Placental epithelial cell (primary cell): ENCODE measurements at places on chromosomes 3 and 15. TPM values are rescaled to one million over a fixed set of nuclear protein-coding genes. Genes with fewer than 3 reads are reported as not detected.

C3orf22 gene
- not detected in 2 replicates for total RNA-seq

SEMA6D gene
- total RNA-seq, result 21.1 and 37.7 TPM in 2 replicates

FGF7 gene
- 0.54 and 0.79 TPM in 2 replicates for total RNA-seq

EBLN2 gene
- 8.9 and 9.8 TPM in 2 replicates for total RNA-seq

PDCD10 gene
- 58.2 and 72.6 TPM in 2 replicates for total RNA-seq

PCOLCE2 gene
- total RNA-seq, result 0.39 TPM in 1 of 2 replicates, not detected in the other

TCTA gene
- 15.5 and 18.5 TPM in 2 replicates for total RNA-seq

SUCNR1 gene
- total RNA-seq, result not detected in 2 replicates

C2CD4A gene
- 0.11 TPM in 1 of 2 replicates, not detected in the other for total RNA-seq

ELL3 gene
- 2.9 and 5.5 TPM in 2 replicates for total RNA-seq
